ENCODE measurements at places on chromosomes 2 and 18. TPM values are rescaled to one million over a fixed set of nuclear protein-coding genes. Genes with fewer than 3 reads are reported as not detected.

DNA sequence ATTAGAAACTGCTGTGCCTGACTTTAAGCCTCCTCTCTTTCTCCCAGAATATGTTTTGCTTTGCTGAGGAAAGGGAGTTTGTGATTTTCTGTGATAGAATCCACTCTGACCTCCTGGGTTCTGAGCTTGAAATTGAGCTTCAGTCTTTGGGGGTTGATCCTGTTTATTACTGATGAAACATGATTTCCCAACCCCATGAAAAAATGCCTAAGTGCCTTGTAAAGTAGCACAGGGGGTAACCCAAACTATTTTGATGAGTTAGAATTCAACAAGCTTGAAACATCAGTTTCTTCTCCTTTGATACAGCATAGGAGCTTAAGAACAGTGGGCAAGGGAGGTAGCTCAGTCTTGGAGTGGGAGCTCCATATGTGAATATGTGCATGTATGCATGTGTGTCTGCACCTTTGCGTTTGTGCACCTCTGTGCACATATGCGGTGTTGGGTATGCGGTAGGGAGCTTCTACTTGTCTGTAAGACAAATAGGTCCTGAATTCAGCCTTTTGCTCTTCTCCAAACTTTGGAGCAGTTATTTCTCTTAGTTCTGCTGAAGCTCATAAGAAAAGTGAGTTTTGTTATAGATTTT, 364.6 kb downstream of the OSR1 start:
- DNase-seq: no peak

DNA sequence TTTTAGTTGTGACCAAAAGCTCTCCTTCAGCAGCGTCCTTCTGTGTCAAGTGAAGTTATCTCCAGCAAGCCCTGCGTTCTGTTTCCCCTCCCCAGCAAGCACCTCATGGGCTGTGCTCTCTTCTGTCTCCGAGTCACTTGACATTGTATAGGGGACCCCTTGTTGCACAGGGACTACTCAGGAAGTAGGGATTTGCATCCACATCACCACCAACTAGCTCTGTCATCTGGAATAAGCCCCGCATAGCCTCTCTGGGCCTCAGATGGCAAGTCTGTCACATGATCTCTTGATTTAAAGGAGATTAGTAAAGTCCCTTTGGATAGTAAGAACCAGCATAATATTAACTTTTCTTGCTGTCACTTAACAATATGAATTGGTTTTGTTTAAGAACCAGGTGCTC, 32.0 kb upstream of the STPG4 start:
- no peak for DNase-seq

DNA sequence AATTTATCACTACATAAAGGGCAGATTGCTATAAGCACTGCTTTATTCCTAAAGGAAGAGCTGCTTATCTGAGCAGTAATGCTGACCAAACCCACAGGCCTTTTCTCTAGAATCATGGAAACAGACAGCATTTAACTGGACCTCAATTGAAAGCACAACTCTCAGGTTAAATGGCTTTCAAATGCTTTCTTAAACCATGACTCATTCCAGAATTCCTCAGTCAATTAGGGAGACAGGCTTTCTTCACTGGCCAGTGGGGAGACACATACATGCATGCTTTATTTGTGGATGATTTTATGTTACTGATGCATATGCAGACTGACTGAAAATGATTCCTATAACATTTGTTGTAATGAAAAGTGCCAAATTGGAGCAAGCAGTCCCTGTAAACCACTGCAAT, 114.6 kb downstream of the ACVR1 start:
- DNase-seq: no peak

DNA sequence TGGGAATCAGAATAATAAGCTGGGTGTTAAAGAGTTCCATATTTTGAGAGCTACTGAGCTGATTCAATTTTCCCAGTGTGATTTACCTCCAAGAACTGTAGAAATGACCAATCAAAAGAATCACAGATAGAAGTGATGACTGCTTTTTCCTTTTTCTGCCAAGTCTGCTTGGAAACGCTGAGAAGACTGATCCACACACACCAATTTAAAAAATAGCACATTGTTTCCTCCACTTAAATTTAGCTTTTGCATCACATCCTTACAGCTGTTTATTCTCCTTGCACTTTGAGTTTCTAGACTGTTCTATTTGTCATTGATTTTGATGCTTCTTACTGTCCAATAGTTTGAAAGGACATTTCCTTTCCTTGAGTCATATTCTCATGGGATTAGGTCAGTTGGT, 590.3 kb upstream of the CHAC2 start:
- no peak for DNase-seq

- no peak for DNase-seq
These were observed 44.3 kb downstream of the ZNF516 start for GRCh38 chr18:76450452-76451395.

ZNF24 gene
- polyA plus RNA-seq: 67.7 TPM

ANKRD36 gene
- polyA plus RNA-seq: 26.9 TPM

SCN7A gene
- polyA plus RNA-seq: 10.6 TPM
